ENCODE measurements at places on chromosomes 3 and 15.

DNA sequence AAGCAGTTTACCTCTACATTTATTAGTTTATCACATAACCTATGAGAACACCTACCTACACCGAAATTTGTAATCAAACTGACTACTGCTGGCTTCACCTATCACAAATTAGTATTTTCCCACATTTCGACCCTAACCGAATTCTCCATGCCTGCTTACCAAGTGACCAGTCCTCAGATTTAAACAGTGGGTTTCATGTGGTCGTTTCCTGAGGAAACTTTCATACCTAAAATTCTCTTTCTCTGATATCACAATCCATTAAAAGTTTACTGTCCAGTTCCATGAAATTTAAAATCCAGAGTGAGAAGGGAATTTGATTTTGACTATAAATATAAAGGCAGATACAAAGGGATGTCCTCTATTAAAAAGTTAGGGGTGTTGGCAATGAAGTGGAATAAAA is 1.9 kb downstream of the PLOD2 start:
- no peak for DNase-seq

- no peak for DNase-seq
Measured at GRCh38 chr15:43105077-43105736, 631 bp downstream of the UBR1 start.

DNA sequence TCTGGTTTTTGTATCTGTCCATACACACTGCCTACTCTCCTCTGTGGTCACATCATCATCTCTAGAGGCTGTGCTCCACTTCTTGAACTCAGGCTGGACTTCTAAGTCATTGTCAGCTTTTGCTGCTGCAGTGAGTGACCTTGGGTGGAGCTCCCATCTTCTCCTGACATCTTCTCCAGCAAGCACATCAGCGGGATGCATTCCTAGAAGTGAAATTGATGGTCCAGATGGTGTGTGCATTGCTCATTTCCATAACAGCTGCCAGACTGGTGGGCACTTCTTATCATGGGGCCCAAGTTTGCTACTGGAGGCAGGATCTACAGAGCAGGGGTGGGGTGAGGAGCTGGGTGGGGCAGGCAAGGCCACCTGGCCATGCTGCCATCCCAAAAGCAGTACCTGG is 109.9 kb downstream of the DNAJB8 start:
- DNase-seq, result no peak

DNA sequence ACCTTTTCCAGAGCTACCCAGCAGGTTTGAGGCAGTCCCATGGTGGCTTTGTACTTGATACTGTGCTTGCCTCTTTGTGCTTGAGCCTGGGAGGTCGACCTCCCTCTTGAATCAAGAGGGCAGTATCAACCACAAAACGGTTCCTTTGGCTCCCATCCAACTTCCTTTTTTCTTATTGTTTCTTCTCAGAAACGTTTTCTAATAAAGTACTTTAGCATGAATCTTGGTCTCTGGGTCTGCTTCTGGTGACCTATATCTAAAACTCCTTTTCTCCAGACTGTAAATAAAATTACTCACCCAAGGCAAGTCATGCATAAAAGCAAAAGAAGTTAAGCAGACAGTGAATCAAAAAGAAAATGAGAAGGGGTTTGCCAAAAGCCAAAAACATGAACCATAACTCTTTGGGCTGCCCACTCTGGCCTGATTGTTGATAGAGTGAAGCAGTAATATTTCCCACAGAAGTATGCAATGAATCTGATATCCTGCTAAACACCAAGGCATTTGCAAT is 112.2 kb upstream of the SLC4A7 start:
- no peak for DNase-seq

DNA sequence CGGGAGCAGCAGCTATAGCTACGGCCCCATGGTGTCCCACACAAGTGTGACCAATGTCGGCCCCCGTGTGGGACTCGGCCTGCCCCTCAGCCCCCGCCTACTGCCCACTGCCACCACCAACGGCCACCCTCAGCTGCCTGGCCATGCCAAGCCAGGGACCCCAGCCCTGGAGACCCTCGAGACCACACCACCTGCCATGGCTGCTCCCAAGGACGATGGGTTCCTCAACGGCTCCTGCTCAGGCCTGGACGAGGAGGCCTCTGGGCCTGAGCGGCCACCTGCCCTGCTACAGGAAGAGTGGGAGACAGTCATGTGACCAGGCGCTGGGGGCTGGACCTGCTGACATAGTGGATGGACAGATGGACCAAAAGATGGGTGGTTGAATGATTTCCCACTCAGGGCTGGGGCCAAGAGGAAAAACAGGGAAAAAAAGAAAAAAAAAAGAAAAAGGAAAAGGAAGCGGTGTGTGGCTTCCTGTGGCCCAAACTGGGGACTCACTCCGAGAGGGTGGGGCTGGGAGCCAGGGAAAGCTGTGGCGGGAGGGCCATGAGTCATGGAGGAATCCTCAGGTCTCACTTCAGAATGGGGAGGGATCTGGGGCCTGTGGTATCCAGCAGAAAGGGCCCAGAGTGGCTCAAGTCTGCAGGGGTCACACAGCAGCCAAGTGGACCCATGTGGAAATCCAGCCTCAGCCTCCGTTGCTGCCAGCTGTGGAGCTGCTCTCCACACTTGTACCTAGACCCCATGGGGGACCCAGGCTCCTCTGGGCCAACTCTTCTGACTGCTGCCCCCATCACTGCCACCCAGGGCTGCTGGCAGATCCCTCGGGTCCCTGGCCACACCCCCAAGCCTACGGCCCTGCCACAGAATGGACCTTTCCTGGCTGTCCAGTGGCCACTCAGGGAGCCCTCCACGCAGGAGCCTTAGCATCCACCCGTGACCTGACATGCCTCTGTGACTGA is 26.1 kb downstream of the PTH1R start:
- DNase-seq, result no peak

DNA sequence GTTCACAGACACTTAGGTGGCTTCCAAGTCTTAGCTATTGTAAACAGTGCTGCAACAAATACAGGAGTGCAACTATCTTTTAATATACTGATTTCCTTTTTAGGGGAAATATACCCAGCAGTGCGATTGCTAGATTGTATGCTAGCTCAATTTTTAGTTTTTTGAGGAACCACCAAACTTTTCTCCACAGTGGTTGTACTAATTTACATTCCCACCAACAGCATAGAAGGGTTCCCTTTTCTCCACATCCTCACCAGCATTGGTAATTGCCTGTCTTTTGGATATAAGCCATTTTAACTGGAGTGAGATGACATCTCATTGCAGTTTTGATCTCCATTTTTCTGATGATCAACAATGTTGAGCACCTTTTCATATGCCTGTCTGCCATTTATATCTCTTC is 58.9 kb downstream of the ZNF148 start:
- no peak for DNase-seq

GRCh38 chr15:55977231-55977630 is 16.2 kb downstream of the NEDD4 start:
- no peak for DNase-seq

DNA sequence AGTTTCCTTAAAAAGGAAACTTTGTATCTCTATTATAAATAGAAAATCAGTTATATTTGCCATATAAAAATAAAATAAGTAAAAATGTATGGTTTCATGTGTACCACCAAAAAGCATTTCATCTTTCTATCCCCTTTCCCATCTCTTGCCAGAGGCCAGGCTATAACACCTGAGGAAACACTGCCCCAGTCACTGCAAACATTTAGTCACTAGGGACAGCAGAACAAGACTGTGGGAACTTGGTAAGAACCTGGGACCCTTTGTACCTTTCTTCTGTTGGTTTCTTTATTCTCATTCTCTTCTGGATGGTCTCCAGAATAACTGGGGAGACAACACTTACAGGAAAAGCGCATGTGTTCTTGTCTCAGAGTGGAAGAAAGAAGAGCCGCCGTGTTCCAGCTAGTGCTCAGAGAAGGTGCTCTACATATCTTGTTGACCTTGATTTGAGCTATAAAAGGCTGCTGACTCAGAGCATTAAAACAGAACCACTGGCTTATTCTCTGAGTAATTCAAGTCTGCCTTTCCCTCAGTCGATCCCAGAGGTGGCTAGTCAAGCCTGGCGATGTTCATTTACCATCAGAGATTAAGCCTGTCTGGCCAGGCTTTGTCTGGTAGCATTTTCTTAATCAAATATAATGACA is 361.6 kb downstream of the RBMS3 start:
- DNase-seq, result no peak

- no peak for DNase-seq
Measured at GRCh38 chr3:105996781-105997180, 128.0 kb upstream of the CBLB start.
